ENCODE measurements at places on chromosomes 6 and 20.
A peak's percentile ranks its signal among the peaks of the same experiment; 100 is the strongest.

DNA sequence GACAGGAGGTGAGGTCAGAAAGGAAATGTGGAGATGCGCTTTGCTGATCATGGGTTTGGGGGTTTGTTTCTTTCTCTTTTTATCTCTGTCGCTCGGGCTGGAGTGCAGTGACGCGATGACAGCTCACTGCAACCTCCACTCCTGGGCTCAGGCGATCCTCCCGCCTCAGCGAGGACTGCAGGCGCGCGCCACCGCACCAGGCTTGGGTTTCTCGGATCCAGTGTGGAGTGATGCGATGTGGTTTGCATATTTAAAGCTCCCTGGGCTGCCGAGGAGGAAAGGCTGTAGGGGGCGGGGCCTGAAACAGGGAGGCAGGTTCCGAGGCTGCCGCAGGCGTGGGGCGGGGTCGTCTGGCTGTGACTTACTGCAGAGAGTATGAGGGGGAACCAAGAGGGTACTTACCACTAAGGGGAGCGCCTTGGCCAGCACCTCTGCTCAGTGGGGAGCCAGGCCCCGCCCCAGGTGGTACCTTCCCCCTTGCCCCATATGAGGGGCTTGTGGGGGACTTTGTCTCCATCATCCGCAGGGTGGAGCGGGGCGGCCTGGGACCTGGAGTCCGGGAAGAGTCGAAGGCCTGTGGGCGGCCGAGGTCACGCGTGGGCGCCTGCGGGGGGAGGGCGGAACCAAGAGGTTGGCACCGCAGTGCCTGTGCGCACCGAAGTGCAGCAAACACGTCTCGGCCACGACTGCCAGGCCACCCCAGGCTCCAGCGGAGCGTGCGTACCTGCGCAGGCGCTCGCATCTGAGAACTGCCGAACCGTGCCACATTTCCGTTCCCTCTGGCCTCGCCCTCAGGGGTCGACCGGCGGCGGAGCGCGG is 12.7 kb upstream of the BAK1 start:
- DNase-seq, result peak; percentile 73

- no peak for DNase-seq
Observed at GRCh38 chr6:101069191-101069795, 188.2 kb upstream of the ASCC3 start.

GRCh38 chr6:167139761-167140160 is 16.9 kb downstream of the CCR6 start:
- peak; percentile 20 for DNase-seq

DNA sequence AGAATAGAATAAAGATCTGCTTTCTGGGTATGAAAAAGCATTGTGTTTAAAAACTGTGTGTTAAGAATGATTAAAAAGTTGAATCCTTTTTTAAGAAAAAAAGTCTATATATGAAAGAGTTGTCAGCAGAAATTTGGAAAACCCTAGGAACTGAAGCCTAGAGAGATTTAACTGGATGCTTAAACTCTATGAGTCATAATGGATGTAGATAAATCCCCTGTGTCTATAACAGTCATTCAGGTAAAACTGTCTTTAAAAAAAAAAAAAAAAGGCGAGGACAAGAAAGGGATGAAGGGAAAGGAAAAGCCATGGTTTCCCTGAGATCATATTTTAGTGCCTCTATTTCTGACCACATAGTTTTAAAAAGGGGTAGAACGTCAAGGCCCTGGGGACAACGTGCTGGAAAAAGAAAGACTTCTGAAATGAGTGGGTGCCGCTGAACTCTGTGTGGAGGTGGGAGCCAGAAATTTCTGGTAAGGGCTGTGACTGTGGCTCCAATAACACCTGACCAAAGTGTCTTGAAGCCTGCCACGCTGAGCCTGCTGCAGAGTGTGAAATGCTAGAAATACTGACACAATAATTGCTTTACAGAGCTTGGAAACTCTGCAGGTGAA is 302.6 kb upstream of the ARID1B start:
- DNase-seq, result no peak

- no peak for DNase-seq
Observed at GRCh38 chr6:120872262-120872578, 462.1 kb downstream of the TBC1D32 start.

DNA sequence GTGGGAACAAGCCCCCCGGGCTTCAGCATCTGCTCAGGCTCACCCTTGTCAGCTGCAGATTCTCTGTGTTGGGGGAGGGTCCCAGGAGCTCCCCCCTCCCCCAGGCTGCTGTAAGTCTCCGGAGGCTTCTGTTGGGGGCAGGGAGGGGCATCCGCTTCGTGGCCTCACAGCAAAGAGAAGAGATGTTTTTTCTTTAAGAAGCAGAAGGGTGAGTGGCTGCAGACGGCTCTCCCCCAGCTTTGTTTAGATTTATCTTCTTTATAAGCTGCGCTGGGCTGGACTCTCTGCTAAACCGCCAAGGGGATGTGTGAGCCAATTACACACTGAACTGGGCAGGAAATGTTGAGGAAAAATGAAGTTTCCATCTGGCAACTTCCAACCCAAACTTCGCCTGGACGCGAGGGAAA is 48.7 kb upstream of the GATA5 start:
- no peak for DNase-seq

DNA sequence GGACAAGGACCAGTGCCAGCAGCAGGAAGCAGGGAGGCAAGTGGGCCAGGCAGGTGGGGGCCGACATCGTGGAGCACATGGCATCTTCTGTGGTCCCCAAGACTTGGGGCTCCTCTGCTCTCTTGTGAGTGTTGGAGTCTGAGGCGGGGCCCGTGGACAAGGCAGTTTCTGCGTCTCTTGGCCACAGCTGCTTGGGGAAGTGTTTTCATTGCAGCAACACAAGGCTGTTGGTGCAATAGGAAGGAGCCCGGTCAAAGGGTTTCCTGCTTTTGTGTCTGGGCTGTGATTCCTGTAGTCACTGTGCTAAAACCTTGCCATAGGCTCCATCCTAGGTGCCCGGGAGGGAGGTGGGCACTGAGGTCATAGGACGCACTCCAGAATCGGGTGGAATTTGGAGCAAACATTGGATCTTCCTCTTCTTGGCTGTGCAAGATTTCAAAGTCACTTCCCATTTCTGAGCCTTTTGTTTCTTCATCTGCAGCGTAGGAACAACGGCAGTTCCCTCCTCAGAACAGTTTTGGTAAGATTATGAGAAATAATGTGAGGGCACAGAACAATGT is at the start of gene SIRPB2:
TSS of gene SIRPB2 (minus strand) at position 140 of the 560 bp plus-strand sequence. CDS start at position 79, 61 bp downstream.
- DNase-seq, result no peak

- DNase-seq, result no peak
Observed at GRCh38 chr20:31485450-31486339, 10.6 kb downstream of the REM1 start.

- DNase-seq, result no peak
Observed at GRCh38 chr6:81979767-81980166, 227.3 kb upstream of the TENT5A start.

DNA sequence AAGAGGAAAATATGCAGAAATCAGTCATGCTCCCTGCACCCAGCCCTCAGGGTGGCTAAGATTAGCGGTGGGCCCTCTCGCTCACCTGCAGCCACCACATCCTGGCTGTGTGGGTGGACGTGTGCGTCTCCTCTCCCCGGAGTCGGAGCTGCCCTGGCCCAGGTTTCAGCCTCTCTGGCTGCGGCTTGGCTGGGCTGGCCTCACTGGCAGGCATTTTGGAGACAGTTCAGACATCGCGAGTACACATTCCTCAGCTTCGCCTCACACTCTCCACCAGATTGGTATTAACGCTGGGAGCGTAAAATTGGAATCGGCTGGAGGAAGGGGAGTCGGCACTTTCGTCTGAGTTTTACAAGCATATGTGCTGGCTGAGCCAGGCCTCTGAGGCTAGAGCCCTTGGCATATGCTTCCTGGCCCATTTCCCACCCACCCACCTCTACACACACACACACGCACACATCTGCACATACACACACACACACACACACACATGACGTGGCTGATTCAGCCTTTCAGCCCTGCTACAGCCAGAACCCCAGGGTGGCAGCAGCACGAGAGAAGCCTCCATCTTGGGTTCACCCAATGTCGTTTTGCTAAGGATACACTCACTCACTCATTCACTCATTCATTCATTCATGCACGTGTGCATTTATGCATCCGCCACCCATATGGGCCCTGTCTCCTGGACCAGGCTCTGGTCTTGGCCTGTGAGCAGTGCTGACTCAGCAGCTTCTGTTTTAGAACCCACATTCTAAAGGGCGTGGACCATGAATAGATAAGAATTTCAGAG is 42.9 kb downstream of the BCAS4 start:
- DNase-seq, result no peak

GRCh38 chr6:27662769-27663168 is 189.9 kb upstream of the ZNF184 start:
- DNase-seq, result no peak

DNA sequence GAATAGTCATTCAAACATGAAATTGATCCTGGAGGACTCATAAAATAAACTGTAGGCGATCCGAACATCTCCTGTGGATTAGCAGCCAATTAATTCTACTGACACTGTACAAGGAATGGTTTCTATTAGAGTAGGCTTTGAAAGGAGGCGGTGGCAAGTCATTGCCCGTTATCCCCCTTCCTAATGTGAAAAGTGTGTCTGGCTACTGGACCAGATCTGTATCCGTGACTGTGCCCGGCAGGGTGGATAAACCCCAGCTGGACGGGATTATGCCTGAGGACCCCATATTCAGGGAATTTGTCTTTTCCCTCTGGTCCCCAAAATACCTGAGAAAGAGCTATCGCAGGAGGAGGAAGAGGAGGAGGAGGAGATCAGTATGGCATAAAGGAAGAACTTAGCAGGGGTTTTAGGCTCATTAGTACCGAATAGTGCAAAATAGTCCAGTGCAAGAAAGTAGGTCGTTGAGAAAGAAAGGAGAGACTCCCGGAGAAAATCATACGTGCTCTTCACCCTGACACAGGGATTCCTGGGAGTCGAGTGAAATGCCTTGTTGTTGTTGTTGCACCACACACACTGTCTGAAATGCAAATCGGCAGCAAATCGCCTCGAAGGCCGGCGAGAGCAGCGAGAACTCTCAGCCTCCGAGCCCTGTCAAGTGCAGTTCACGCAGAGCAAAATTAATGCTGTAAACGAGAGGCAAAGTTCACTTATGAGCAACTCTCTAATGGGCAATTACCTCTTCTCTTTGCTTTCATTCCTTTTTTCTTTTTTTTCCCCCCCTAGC is 178.9 kb upstream of the ARID1B start:
- DNase-seq, result no peak

DNA sequence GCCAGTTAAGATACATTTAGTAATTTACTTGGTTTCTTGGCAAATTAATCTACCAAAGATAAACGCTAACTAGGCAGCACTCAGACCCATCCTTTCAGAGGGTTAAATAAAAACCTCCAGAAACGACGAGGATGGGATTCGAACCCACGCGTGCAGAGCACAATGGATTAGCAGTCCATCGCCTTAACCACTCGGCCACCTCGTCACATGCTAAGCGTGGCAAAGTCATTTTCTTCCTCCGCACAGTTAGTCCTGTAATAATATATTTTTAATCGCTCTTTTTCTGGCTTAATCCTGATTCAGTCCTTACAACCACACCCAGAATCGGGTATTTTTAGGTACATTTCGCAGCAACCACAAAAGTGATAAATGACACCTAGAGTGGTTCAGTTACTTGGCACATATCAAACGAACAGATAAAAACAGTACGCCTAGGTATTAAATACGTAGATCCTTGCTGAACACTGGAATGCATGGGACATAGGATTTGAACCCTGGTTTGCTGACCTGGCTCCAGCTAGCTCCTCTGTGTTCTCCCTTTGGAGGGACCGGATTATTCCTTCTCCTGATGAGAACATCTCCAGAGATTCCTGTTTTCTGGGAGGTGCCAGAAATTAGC is 71.6 kb downstream of the GPX5 start:
- DNase-seq, result no peak

DNA sequence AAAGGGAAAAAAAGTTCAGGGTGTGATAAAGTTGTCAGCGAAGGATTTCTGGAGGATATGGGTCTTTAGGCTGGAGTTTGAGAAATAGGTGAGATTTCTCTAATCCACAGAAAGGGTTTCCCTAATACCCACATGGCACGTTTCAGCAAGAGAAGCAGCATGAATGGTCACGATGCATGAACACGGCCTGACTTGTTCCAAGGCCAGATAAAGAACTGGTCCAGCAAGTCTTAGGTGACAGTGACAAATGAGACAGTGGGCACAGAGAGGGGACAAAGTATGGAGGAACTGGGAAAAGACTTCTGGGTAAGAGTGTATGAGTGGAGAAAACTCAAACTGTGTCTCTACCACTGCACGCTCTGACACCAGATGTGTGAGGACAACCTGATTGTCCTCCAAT is 262.0 kb upstream of the FOXQ1 start:
- no peak for DNase-seq

DNA sequence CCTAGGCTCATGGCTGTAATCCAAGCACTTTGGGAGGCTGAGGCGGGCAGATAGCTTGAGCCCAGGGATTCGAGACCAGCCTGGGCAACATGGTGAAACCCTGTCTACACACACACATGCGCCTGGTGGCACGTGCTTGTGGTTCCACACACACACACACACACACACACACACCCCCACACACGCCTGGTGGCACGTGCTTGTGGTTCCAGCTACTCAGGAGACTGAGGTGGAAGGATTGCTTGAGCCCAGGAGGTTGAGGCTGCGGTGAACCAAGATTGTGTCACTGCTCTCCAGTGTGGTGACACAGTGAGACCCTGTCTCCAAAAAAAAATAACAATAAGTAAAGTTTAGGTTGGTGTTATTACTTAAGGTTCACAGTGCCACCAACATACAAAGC is 165.8 kb downstream of the ZFAND3 start:
- no peak for DNase-seq

DNA sequence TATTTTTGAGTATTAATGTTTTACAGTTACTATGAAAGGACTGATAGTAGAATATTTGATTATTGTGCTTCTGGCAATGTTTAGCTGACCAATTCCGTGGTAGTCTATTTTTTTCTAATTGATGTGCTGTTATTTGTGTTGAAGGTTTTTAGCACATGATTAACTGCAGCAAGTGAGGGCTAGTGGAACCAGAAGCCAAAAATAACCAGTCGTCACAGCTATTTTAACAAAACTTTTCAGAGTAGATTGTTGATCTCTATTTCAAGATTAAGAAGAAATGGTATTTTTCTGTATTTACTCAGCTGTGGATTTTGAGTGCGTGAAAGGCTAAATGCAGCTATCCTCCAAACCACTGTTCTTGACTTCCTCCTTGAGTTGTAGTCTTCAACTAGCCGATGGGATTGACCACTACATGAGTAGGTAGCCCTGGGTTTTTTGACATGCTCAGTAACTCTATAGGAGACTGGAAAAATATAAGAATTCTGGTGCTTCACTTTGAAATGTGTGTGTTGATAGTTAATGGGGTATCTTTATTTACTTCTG is 258.0 kb downstream of the ZFAND3 start:
- no peak for DNase-seq

- DNase-seq, result no peak
Observed at GRCh38 chr6:131124336-131125071, 10.8 kb upstream of the AKAP7 start.

GRCh38 chr6:76852776-76853175 is 610.5 kb downstream of the HTR1B start:
- no peak for DNase-seq

GRCh38 chr6:102766963-102767362 is 1373.5 kb downstream of the GRIK2 start:
- no peak for DNase-seq

- DNase-seq, result no peak
Observed at GRCh38 chr6:14912226-14912625, 333.6 kb upstream of the JARID2 start.
